ENCODE measurements at places on chromosomes 6 and 20.

- no peak for DNase-seq
These were observed 113.3 kb upstream of the SLC2A12 start for GRCh38 chr6:134165561-134166201.

DNA sequence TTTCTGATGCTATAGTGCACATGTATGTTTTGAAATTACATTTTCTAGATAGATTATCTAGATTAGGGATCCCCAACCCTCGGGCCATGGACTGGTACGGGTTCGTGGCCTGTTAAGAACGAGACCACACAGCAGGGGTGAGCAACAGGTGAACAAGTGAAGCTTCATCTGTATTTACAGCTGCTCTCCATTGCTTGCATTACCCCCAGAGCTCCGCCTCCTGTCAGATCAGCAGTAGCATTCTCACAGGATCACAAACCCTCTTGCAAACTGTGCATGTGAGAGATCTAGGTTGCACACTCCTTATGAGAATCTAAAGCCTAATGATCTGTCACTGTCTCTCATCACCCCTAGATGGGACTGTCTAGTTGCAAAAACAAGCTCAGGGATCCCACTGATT is 10.4 kb downstream of the CEP57L1 start:
- DNase-seq = no peak

DNA sequence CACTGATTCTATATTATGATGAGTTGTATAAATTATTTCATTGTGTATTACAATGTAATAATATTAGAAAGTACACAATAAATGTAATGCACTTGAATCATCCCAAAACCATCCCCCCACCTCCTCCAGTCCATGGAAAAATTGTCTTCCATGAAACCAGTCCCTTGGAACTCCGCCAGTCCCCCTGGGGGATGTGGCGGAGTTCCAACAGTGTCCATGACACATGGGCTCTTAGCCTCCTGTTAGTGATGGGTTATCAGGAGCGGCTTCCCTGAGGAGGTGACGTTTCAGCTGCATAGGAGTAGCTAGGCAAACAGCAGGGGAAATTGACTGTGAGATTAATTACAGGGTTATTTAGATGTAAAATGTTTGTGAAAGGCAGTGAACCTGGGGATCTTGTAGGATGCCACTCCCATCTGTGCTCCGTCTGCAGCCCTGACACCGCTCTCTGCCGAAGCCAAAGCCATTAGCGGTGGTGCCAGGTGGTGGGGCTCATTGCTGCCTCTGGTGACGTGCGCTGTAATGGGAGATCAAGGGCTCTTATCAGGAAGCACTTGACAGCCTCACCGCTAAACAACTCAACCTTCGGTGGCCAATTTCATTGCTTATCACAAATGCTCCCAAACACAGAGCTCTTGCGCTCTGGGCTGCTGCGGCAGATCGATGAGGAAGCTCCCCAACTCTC is 81.6 kb upstream of the MC3R start:
- no peak for DNase-seq

DNA sequence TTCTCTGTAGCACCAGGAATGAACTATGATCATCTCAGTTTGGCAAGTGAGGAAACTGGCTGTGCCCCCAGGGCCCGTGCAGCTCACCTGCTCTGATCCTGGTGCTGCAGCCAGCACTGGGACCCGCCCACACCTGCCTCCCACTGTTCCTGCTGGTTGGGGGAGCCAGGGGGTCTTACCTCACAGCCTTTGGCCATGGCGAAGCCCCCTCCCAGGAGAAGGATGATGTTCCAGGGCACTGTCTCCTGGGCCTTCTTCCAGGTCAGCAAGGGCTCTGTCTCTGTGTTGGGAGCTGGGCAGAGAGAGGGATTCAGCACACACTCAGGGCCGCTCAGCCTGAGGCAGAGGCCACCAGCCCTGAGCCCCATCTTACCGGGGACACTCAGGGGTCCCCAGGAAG is 24.9 kb upstream of the OCSTAMP start:
- no peak for DNase-seq

DNA sequence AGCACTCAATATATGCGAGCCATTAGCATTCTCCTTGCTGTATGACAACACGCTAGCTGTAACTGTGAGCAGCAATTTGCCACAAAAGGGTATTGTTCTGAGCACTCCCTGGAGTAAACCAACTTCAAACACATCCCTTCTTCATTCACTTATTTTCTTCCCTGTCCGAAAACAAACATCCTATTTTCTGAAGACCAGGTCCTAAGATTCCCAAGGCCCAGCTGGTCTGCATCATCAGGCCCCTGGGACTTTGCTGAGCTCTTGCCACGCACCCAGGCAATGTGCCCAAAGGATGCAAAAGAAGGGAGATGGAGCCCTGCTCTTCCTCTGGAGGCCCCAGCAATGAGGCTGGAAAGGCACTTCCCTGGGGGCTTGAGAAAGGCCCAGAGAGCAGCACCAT is 118.1 kb downstream of the PREX1 start:
- no peak for DNase-seq

- no peak for DNase-seq
These were observed 37.4 kb downstream of the ATXN1 start for GRCh38 chr6:16723826-16724225.

DNA sequence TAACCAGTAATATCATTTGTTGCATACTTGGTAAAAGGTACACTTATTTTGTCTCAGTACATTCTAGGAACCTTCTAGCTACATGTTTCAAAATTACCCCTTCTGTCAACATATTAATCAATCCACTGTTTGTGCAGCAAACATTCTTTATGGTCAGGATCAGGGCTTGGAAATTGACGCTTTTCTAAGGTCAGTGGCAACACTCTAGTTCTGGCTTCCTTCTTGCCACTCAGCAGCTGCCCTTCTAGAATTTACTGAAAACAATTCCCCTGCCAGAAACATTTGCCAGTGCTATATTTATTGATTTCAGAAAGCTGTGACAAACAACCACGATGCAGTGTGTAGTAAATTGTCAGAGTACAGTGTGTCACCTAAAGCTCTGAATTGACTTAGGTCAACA is 84.7 kb upstream of the FBXL4 start:
- DNase-seq = no peak

- no peak for DNase-seq
These were observed 1.3 kb downstream of the KIF13A start for GRCh38 chr6:17985934-17986655.

DNA sequence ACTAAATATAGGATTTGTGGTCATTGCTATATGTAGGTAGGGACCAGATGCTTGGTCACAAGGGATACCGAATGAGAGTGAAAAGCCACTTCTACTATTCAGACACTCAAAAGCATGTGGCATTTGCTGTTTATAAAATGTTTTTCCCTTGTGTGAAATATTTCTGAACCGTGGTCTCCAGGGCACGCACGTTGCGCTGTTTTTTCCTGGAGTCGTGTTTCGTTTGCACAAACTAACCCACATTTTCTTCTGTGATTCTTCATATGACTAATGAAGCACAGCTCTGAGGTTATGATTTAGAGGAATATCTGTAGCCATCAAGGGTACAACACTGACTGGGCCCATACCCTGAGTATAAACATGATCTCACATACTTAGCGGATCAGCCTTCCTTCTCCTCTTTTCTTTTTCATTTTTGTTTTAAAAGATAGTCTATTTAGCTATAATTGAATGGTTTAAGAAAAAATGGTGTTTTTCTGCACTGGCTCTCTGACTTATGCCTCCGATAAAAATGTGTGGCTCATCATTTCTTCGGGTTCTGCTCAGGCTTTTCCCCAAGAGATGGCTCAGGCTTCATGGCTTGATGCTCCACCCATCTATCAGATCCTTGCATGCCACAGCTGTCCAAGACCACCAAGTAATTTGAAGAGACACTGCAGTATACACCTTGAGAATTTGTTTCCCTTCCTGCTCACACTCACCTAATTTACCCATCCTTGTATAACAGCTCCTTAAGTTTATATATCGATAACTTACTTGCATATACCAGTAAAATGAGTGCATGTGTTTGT is 59.9 kb upstream of the HBS1L start:
- DNase-seq = no peak
